ENCODE measurements at places on chromosomes 6 and 20.

DNA sequence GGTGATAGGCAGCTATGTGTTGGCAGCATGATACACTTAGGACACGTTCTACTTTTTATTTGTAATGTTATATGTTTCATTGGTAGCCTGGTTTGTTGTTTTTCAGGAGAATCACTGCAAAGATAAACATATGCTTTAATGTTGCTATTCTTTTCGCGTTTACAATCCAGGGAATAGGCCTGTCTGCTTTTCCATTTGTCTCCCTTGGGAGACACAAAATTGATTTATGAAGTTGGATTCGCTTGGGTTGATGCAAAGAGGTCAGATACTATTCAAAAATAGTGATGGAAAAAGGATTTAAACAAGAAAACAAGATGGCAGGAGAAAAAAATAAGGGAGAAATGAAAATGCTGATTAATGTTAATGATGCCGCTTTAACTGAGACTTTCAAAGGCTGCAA is 179.5 kb upstream of the SOX4 start:
- no peak for DNase-seq

GRCh38 chr20:33859157-33859695 is 48.1 kb downstream of the CHMP4B start:
- DNase-seq, result no peak

GRCh38 chr6:53284901-53285300 is 63.8 kb downstream of the ELOVL5 start:
- DNase-seq, result no peak

DNA sequence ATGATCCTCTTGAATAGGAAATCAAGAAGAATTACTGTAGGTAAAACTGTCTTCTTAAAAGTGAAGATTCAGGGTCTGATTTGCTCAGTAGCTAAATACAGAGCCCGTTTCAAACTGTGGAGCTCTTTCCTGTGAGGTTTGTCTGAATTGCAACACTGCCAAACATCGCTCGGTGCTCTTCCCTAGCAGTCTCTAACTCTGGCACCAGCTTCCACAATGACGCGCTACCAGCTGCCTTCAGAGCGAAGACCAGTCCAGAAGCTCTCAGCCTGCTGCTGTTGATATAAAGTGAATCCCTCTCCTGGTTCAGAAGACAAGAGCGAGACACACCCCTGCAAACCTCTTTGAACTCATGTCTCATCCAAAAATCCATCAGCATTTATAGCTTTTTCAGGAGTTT is 447.0 kb downstream of the LMBRD1 start:
- DNase-seq, result peak; percentile 6

DNA sequence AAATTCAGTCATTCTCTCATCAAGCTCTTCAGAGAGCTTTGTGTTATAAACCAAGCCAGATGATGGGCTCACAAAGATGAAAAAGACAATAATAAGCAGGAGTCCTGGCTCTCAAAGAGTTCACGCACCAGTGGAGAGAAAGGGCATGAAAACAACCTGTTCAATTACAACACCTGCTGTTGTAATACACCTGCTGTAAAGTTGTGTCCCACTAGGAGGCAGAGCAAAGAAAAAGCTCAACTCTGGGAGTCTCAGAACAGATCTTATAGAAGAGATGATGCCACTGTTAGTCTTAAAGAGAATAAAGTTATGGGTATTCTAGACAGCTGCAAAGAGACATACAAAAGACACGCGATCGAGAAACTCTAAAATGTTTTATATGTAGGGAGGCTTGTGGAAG is 100.6 kb downstream of the DCDC2 start:
- DNase-seq, result no peak

DNA sequence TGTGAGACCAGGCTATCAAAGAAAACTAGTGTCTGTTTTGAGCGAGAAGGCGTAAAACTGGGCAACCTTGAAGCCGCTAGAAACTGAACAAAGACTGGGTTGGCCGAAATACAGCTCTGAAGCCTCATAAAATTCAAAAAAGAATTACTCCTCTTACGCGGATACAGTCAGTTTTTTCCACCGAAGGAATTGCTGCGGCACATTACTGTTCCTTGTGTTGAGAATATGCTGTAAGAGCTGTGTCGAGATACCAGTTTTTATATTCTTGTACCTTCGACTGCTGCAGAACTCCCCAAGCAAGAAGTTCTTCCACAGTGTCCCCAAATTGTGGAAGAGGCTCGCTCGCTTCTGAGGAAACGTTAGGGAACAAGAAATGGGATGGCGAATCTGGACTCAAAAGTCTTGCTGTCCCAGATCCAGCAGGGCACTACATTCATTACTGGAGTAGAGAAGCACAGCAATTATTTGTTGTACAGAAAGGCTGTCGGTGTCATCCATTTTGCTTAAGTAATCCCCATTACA is 523 bp upstream of the COX7A2 start:
- DNase-seq, result no peak

- no peak for DNase-seq
These were observed 21.0 kb downstream of the TCF15 start for GRCh38 chr20:588932-589672.

GRCh38 chr6:37308069-37308815 is 45.5 kb upstream of the RNF8 start:
- DNase-seq, result no peak

- no peak for DNase-seq
These were observed 871 bp upstream of the SYNDIG1 start for GRCh38 chr20:24468401-24469115.

DNA sequence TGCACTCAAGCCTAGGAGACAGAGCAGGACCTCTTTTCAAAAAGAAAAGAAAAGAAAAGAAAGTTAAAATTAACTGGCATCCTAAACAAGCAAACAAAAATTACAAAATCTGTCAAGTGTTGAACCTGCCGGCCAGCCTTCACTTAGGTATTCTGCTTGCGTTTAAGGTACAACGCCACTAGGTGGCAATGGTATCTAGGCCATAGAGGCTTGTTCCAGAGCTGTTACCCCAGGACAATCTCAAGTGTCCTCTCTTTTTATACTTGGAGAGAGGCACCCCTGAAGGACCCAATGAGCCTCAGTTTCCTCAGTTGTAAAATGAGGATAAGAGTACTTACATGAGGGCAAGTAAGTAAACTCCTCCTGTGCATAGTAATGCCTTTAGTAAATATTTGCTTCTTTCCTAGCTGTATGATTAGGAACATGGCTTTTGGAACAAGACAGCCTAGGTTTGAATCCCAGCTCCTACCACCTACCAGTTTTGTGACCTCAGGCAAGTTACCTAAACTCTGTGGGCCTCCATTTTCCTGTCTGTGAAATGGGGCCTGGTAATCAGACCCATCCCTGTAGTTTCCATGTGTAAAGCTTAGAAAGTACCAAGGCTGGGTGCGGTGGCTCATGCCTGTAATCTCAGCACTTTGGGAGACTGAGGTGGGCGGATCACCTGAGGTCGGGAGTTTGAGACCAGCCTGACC is 5.8 kb upstream of the PACSIN1 start:
- DNase-seq, result no peak

DNA sequence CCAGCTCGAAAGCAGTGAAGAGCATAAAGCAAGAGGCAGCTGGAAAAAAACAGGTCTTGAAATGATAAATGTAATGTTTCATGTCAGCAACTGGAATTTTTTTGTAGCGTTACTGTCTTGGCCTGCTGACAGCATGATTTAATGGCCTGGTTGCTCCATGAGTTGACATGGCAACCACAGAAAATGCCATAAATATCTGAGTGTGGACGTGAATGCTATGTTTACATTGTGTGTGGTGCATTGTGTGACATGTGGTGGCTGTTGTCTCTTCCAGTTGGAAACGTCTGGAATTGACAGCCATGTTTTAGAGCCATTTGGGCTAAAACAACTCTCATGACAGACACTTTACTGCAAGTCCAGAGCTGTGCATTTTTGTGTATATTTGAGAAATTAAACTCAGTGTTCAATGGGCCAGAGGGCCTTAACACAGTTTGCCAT is 170.0 kb downstream of the FOXA2 start:
- no peak for DNase-seq

- DNase-seq, result no peak
These were observed 56.7 kb downstream of the NT5E start for GRCh38 chr6:85506441-85507093.

DNA sequence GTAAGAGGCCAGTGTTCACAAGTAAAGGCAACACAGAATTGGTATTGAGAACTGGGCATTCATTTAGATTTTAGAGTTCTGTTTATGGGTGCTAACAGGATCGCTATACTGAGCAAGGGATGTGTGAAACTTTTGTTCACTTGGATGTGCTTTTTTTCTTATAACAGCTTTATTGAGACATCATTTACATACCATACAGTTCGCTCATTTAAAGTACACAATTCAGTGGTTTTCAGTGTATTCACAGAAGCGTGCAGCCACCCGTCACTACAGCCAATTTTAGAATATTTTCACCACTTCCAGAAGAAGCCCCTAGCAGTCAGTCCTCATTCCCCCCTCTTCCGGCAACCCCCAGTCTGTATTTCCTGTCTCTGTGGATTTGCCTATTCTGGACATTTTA is 48.7 kb downstream of the GFRA4 start:
- DNase-seq, result no peak

GRCh38 chr6:3919849-3920248 is 70.7 kb downstream of the FAM50B start:
- DNase-seq, result no peak

DNA sequence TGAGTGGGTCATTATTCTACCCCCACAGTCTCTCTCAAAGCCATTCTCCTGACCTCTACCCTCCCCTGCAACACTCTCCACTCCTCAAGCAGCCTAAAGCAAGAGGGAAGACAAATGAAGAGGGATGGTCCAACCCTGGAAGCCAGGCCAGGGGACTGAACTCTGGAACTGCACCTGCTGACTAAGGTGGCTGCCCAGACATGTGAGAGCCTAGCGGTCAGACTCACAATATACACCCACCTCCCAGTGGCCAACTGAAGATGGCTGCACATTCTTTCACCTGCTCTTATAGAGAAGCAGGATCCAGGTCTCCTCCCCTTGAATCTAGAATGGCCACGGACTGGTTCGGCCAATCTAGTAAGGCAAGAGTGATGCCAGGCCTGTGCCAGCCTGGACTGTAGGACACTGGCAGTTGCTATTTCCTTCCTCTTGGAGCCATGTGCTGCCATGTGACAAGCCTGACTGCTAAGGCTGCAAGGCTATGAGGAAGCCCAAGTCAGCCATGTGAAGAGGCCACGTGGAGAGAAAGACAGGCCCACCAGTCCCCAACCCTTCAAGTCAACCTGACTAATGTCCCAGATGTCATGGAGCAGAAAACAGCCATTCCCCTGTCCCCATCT is 31.8 kb downstream of the ACSS1 start:
- no peak for DNase-seq
